Astrocyte of the spinal cord (primary cell): ENCODE measurements at places on chromosomes 5 and 9.

DNA sequence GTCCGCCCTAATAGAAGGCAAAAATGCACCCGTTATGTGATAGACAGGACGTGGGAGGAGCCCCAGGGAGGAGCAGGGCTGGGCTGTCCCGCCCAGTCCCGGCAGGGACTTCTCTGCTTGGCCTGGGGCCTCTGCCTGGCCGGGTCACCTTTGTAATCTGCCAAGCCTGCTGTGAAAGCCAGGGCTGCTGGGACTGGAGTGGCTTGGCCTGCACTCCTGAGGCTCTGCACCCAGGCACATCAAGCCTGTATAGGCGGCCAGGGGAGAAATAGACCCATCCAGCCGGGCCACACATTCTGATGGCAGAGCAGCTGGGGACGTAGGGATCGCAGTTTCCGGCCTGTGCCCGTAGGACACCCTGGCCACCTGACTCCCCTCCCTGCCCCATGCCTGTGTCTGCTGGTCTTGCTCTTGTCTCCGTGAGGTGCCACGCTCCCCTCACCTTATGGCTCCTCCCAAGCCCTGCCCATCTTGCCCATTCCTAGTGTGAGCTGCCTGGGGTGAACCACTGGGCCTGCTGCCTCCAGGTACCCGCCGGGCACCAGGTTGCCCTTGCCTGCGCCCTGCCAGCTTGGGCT, 28.1 kb downstream of the DYNC2I2 start:
- DNase-seq: no peak

GRCh38 chr5:18321262-18321942, 687.1 kb downstream of the TAF11L14 start:
- no peak for DNase-seq

- no peak for DNase-seq
Measured at GRCh38 chr9:135648494-135649410, 9.4 kb upstream of the GLT6D1 start.

DNA sequence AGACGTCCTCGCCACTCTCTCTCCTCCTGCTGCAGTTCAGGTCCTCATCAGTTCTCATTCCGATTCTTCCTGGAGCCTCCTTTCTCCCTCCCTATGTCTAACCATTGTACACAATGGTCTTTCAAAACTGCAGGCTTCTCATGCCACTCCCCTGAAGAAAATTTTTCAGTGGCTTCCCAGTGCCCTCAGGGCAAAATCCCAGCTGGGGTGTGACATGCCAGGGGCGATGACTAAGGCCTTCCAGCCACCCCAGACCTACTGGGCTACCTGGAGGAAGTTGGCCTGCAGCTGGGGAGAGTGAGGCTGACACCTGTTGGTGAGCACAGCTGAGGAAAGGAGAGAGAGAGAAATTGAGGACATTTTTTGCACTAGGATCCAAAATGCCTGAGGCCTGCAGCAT, 65.2 kb downstream of the SREK1 start:
- DNase-seq: no peak

GRCh38 chr5:110909950-110910349, 161.6 kb upstream of the TSLP start:
- DNase-seq: peak; percentile 69

GRCh38 chr5:120082316-120083068, 381.6 kb upstream of the PRR16 start:
- DNase-seq: no peak

DNA sequence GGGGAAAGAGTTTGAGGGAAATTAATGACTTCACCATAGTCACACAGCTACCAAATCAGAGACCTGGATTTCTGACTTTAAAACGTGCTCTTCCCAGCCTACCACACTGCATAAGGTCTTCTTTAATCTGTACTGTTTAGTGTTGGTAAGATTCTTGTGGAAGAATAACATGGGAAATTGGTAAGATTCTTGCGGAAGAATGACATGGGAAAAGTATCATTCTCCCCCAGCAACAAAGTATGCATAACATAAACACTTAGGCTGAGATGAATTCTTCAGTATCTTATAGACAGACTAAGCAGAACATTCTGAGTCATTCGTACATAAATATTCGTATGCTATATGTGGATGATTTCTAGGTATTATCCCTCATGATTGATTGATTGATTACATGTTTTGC, 170.4 kb downstream of the FOCAD start:
- peak; percentile 64 for DNase-seq

- peak; percentile 68 for DNase-seq
Measured at GRCh38 chr5:36423578-36424307, 122.0 kb upstream of the RANBP3L start.

- DNase-seq: no peak
Measured at GRCh38 chr9:125966959-125967711, 220.0 kb downstream of the PBX3 start.

- no peak for DNase-seq
Measured at GRCh38 chr9:122307061-122307460, 42.4 kb downstream of the MRRF start.

DNA sequence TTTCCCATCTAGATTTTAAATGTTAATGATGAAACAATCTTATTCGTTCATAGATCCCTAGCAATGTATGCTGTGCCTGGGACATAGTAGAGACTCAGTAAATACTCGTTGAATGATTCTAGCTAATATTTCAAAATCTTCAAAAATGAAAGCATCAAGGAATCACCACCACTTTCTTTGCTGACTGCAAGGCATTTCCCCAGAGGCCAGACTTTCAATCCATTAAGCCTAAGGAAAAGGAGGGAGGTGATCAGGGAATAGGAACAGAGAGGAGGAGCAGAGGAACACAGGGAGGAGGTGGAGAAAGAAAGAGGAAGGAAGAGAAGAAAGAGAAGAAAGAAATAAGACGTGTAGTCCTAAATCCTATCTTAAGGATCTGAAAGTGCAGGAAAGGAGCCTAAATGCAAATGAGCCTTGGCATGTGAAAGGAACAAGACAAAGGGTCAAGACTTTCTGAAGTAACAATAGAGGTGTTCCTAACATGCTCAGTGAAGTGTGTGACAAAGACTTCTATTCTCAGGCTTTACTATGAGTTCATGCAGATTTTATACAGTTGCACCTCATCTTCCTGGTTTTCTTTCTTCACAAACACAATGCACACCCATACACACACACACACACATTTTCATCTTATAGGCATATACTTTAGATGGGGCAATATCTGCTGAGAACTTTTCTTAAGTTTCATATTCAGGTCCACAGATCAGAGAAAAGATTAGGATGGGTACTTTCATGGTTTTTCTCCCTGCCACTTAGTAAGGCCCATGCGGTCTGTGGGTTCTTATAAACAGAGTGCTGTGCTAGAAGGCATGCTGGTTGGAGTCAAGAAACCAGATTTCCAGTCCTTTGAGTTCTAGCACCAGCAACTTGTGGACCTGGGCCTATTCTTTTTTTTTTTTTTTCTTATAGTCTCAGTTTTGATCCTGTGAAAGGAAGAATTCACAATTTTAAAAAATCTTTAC, 512.2 kb upstream of the TNC start:
- DNase-seq: no peak

DNA sequence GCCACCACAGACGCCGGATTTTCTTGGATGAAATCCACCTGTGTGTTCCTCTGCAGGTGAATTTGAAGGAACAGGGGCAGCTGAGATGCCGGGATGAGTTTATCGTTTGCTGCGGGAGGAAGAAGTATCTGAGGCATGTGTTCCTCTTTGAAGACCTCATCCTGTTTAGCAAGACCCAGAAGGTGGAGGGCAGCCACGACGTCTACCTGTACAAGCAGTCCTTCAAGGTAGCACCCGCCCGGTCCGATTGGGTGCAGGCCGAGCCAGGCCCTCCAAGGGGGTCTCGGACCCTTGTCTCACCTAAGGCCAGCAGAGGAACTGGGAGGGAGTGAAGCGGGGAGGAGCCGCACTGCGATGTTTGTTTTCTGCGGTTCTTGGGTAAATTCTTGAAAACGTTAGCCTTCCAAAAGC, 18.4 kb upstream of the LRRC14B start:
- no peak for DNase-seq

- DNase-seq: no peak
Measured at GRCh38 chr5:179840766-179841165, 17.9 kb downstream of the MRNIP start.

DNA sequence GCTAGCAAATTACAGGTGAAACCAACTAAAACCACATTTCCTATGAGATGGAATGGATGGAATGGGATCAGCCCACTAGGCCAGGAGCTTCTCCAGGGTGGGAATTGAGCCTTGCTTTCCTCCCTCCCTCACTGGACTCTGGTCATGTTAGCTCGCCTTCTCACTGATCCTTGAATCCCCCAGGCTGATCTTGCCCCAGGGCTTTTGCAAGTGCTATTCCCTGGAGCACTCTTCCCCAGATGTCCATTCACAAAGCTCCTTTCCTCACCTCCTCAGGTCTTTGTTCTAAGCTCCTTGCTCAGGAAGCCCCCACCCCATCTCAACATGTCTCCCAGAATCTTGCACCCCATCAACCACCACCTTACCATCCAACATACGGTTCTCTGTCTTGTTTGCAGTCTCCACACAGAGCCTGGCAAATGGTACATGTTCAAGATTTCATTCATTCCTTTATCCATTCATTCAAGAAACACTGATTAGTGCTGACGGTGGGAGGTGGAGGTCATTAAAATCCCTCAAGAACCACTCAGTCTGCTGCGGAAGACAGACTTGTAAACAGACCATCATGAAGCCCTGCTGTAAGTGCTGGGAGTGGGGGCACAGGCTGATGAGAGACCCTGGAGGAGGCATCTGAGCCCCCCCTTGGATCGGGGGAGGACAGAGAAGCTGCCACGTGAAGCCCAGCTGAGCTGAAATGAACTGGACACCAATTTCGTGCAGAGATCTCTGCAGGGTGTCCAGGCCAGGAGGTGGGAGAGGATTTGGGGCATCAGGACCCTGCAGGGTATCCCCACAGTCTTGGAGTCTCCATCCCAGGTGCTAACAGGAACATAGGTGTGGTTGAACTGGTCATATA, 141.7 kb downstream of the BARX1 start:
- no peak for DNase-seq

GRCh38 chr9:7907551-7908337, 108.2 kb upstream of the DMAC1 start:
- DNase-seq: no peak

DNA sequence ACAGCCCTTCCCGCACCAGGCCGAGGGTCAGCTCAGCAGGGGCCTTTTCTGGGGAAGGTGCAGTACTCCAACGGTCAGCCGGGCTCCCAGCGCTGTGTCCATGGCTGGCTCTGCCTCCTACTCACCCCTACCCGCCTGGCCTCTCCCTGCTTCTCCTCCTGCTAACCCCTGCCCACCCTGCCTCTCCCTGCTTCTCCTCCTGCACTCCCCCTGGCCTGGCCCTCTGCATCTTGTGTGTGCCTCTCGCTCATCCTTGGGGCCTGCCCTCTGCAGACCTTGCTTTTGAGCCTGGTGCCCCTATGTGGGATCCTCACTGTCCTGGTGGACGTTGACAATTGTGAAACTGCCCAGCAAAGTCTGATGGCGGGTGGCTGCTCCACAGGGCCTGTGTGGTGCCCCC, 274.6 kb upstream of the IRX2 start:
- DNase-seq: no peak

- peak; percentile 68 for DNase-seq
Measured at GRCh38 chr9:125701351-125701750, 5.7 kb downstream of the MAPKAP1 start.

DNA sequence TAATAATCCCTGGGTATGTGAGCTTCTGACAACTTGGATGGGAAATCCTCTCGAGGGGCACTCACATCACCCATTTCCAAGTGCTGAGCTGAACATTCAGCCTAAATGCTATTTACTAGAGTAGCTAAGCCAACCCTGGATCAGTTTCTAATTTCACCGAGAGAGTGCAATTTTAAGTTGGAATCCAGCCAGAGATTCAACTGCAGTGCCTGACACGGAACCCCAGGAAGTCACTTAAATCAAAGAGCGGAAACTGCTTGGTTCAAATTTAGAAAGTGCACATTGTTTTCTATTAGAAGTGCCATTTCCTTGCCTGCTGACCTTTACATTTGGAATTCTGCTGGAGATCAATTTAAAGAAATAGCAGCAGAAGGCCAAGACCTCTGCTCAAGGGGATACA, 8.8 kb downstream of the SPRY4 start:
- DNase-seq: peak; percentile 79

GRCh38 chr5:142426129-142427014, 101.6 kb upstream of the SPRY4 start:
- peak; percentile 94 for DNase-seq

DNA sequence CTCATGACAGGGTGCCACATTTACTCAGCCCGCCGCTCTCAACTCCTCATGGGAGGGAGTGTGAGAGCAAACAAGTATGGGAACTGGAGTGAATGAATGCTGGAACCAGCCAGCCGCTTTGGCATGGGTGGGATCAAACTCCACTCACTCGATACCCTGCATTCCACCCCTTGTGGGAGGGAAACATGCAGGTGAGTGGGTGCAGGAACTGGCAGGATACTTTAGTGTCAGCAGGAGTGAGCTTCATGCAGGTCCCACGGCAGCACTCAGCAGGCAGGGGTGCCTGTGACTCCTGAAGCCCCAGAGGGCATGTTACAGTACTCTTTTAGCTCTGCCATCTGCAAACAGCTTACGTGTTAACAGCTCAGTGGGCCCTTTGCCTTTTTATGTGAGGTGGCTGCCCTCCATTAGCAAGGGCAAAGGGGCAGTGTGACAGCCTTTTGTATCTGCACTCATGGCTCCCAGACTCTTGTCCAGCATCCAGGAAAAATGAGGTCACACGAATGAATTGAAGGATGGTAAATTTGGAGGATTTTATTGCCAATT, 433.2 kb upstream of the NMUR2 start:
- DNase-seq: no peak

GRCh38 chr5:130164966-130165365, 260.7 kb downstream of the CHSY3 start:
- DNase-seq: peak; percentile 27

DNA sequence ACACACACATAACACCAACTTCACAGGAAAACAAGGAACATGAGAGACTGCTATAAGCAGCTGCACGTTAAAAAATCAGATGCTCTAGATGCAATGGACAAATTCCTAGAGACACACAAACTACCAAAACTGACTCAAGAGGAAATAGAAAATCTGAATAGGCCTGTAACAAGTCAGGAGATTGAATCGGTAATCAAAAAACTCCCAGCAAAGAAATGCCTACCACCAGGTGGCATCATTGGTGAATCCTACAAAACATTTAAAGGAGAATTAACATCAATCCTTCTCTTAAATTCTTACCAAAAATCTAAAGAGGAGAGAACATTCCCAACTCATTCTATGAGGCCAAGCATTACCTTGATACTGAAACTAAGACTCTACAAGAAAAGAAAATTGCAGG, 54.9 kb downstream of the NDST1 start:
- peak; percentile 67 for DNase-seq

DNA sequence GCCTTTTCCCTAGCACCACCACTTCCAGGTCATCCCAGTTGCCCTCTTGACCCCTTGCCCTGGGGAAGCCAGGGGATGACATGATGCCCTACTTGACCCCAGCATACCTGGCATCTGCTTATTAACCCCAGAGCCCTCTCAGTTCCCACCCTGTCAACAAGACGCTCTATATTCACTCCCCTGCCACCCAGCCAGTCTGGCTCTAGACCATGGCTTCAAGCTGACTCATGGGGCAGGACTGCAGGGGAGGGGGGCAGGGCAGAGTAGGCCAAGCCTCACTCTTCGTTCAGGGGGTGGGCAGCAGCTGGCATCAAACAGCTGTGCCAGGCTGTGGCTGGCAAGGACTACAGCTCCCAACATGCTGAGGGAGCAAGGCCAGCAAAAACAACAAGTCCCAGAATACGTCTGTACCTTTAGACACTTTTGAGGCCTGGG, 5.3 kb downstream of the ATOSB start:
- DNase-seq: peak; percentile 51
